ENCODE measurements at places on chromosomes 3 and 15.

DNA sequence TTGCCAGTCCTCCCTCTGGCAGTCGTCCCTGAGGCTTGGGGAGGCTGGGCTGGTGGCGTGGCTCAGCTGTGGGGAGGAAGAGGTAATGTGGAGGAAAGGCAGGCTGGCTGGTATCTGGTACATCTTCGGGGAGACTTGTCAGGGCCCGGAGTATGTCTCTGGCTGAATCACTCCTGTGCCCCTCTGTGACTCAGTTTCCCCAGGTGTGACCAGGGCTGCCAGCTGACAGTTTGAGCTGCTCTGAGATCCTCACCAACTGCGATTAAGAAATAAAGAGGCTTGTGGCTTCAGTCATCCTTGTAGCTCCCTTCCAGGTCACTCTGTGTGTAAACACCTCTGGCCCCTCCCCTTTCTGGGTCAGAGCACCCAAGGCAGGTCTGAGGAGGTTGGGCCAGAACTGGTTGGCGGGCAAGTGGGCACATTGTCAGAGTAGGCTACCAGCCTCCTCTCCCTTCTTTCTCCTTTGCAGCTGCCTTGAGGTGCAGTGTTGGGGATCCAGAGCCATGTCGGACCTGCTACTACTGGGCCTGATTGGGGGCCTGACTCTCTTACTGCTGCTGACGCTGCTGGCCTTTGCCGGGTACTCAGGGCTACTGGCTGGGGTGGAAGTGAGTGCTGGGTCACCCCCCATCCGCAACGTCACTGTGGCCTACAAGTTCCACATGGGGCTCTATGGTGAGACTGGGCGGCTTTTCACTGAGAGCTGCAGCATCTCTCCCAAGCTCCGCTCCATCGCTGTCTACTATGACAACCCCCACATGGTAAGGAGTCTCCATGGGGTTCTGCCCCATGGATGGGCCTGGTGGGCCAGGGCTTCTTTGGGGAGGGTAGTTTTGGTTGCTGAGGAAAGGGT is 3.0 kb downstream of the TEX264 start:
- no peak for DNase-seq
- H3K27me3 ChIP-seq: no peaks in the 10 kb centered on the region
- H3K4me1 ChIP-seq: peaks cover 21% of the 10 kb centered on the region
- H3K4me3 ChIP-seq: no peak overlapping the region

GRCh38 chr3:128016502-128016901 is 35.7 kb upstream of the SEC61A1 start:
- H3K36me3 ChIP-seq: no peaks in the 10 kb centered on the region
- no peaks in the 10 kb centered on the region for H3K27me3 ChIP-seq
- H3K4me1 ChIP-seq: peaks cover 1% of the 10 kb centered on the region
- H3K27ac ChIP-seq: no peak overlapping the region
- H3K4me3 ChIP-seq: no peak overlapping the region

DNA sequence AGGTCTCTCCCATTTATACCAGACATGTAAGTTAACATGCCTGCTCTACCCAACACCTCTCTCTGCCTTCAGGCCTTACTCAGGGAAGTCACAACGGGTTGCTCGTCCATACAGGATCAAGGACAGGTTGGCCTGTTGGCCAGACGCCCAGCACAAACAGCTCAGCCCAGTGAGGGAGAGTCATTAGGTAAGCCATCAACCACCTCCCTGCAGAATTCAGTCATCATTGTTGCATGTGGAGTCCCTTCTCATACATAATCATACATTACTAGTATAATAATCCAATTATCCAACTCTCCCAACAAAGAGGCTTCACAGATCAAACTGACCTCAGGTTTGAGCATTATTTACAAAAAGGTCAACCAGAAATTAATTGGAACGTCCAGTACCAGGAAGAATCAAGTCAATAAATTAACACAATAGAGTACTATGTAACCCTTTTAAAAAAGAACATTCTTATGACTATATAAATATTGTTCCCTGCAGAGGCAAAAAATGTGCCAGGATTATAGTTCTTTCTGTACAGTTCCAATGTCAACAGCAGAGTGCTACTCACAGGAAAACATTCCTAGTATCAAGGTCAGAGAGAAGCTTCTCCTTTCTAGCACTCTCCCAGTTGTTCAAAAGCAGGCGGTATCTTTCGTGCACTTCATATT is 33.2 kb downstream of the HOMER2 start:
- no peak overlapping the region for H3K27ac ChIP-seq
- no peak for DNase-seq
- no peaks in the 10 kb centered on the region for H3K27me3 ChIP-seq

DNA sequence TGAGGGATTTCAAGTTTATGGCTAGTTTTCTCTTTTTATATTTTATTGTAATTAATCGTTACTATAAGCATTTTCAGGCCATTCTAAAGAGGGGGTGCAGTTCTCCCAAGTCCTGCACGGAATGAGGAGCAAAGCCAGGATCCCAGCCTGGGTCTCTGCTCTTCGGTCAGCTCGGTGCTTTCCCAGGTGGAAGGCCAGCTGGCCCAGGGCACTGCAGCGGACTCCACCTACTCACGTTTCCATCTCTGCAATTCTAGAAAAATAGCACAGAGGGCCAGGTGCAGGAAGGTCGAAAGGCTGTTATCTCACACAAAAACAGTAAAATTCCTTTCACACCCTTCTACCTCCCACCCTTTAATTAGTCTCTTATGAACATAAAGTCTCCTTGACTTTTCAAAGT is 59.5 kb upstream of the HES1 start:
- peaks cover 22% of the 10 kb centered on the region for H3K4me1 ChIP-seq
- H3K27me3 ChIP-seq: peaks cover 4% of the 10 kb centered on the region
- no peak overlapping the region for H3K4me3 ChIP-seq
- H3K36me3 ChIP-seq: no peaks in the 10 kb centered on the region

- no peak for DNase-seq
- H3K27me3 ChIP-seq: peaks cover 22% of the 10 kb centered on the region
- H3K4me3 ChIP-seq: no peak overlapping the region
- no peak overlapping the region for H3K27ac ChIP-seq
- H3K4me1 ChIP-seq: no peaks in the 10 kb centered on the region
Observed at GRCh38 chr3:179510496-179510895, 52.2 kb upstream of the ACTL6A start.

- no peaks in the 10 kb centered on the region for H3K36me3 ChIP-seq
- no peak overlapping the region for H3K27ac ChIP-seq
- H3K4me3 ChIP-seq: no peak overlapping the region
- no peaks in the 10 kb centered on the region for H3K27me3 ChIP-seq
- peaks cover 29% of the 10 kb centered on the region for H3K4me1 ChIP-seq
- no peak for DNase-seq
Observed at GRCh38 chr15:29937956-29938355, 115.7 kb upstream of the TJP1 start.

DNA sequence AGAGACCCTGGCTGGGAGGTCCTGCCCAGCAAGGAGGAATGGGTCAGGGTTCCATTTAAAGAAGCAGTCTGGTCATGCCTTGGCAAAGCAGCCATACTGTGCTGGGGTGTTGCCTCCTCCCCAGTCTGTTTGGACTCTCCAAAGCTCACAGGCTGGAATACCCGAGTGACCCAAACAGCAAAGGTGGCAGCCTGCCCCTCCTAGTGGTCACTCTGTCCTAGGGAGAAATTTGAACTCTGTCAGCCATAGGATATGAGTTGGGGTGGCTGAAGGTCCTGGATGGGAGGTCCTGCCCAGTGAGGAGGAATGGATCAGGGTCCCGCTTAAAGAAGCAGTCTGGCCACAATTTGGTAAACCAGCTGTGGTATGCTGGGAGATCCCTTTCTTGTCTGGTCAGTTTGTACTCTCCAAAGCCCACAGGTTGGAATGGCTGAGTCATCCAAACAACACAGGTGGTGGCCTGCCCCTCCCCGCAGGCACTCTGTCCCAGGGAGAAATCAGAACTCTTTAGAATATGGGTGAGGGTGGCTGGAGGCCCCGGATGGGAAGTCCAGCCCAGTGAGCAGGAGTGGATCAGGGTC is 45.0 kb downstream of the CCR1 start:
- H3K4me3 ChIP-seq: no peak overlapping the region
- DNase-seq: no peak
- H3K4me1 ChIP-seq: no peaks in the 10 kb centered on the region
- H3K27ac ChIP-seq: no peak overlapping the region
- no peaks in the 10 kb centered on the region for H3K36me3 ChIP-seq
- H3K27me3 ChIP-seq: no peaks in the 10 kb centered on the region

GRCh38 chr3:165568907-165569462 is 268.2 kb downstream of the BCHE start:
- H3K4me1 ChIP-seq: peaks cover 3% of the 10 kb centered on the region
- no peak overlapping the region for H3K4me3 ChIP-seq
- H3K27me3 ChIP-seq: no peaks in the 10 kb centered on the region
- no peak overlapping the region for H3K27ac ChIP-seq
- H3K36me3 ChIP-seq: no peaks in the 10 kb centered on the region

GRCh38 chr15:37940876-37941275 is 6.4 kb downstream of the TMCO5A start:
- no peaks in the 10 kb centered on the region for H3K27me3 ChIP-seq
- no peak overlapping the region for H3K4me3 ChIP-seq
- no peaks in the 10 kb centered on the region for H3K4me1 ChIP-seq
- H3K36me3 ChIP-seq: peaks cover 4% of the 10 kb centered on the region
- no peak for DNase-seq

- H3K27me3 ChIP-seq: peaks cover 4% of the 10 kb centered on the region
- DNase-seq: no peak
- no peak overlapping the region for H3K27ac ChIP-seq
- H3K36me3 ChIP-seq: peaks cover 24% of the 10 kb centered on the region
- H3K4me3 ChIP-seq: no peak overlapping the region
Observed at GRCh38 chr15:64070965-64071851, 22.4 kb downstream of the CIAO2A start.

- H3K27ac ChIP-seq: no peak overlapping the region
- no peaks in the 10 kb centered on the region for H3K27me3 ChIP-seq
- H3K36me3 ChIP-seq: no peaks in the 10 kb centered on the region
- DNase-seq: no peak
Observed at GRCh38 chr3:114597871-114598270, 304.0 kb downstream of the TIGIT start.

DNA sequence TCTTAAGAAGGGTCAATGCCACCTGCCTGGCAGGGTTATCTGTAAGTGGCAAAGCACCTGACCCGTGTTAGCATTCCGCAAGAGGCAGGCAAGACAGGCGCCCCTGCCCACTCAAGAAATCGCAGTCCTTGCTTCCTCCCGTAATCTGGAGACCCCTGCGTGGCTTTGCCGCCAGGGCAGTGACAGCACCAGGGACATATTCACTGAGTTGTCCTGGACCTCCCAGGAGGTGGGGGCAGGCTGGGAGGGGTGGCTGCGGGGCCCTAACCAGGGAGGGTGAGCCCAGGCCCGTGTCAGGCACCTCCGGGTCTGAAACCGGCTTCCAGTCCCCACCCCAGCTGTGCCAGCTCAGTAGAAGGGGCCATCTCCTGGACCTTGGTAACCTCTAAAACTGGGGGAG is 15.8 kb upstream of the SEC13 start:
- H3K4me1 ChIP-seq: no peaks in the 10 kb centered on the region
- no peaks in the 10 kb centered on the region for H3K36me3 ChIP-seq
- no peak overlapping the region for H3K4me3 ChIP-seq
- no peak overlapping the region for H3K27ac ChIP-seq
- no peak for DNase-seq

DNA sequence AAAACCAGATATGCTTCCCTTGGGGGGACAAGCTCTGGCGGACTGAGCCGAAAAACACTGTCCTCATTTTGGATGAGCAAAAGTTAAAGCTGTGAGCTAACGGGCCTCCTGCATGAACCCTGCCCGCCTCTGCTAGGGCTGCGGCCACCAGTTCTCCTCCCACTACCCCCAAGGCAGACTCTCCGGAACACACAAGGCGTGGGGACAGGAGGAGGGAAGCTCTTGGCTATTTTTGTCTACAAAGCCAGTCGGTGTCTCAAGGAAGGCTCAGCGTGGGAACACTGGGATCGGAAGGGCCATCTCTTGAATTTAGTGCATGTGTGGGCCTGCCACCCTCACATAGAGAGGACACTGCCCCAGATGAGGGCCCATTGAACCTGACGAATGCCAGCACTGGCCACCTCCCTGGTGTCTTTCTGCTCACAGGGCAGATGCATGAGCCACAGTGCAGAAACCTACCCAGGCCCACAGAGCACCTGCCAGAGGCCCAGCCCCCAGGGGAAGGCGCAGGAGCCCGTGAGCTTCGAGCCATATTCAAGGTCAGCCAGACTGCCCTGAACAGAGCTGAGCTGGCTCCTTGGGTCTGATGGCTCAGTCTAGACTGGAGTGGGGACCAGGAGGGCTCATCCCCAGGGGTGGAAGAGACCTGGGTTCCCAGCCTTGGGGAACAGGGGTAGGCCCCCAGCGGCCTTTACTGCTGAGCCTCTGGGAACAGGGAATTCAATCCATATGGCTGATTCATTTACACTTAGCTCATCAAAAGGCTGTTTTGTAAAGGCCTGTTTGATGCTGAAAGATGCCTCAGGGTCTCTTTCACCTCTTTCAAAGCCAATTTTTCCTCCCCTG is 38.3 kb downstream of the HCN4 start:
- no peaks in the 10 kb centered on the region for H3K4me1 ChIP-seq
- no peak overlapping the region for H3K4me3 ChIP-seq
- H3K27ac ChIP-seq: no peak overlapping the region
- H3K27me3 ChIP-seq: no peaks in the 10 kb centered on the region
- DNase-seq: no peak

DNA sequence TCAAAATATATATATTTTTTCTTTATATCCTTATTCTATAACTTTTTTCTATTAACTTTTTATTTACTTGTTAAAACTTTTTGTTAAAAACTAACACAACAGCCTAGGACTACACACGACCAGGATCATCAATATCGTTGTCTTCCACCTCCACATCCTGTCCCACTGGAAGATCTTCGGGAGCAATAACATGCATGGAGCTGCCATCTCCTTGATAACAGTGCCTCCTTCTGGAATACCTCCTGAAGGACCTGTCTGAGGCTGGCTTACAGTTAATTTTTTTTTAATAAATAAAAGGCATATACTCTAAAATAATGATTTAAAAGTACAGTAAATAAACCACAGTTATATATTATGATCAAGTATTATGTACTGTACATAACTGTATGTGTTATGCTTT is 58.9 kb downstream of the SFMBT1 start:
- H3K27ac ChIP-seq: no peak overlapping the region
- H3K36me3 ChIP-seq: no peaks in the 10 kb centered on the region
- no peak for DNase-seq

- no peak for DNase-seq
- H3K27me3 ChIP-seq: no peaks in the 10 kb centered on the region
- peak overlapping the region; percentile 96 for H3K27ac ChIP-seq
- H3K4me3 ChIP-seq: peak overlapping the region; percentile 28
- H3K4me1 ChIP-seq: peaks cover 37% of the 10 kb centered on the region
Observed at GRCh38 chr3:11769704-11770476, 76.8 kb downstream of the TAMM41 start.

DNA sequence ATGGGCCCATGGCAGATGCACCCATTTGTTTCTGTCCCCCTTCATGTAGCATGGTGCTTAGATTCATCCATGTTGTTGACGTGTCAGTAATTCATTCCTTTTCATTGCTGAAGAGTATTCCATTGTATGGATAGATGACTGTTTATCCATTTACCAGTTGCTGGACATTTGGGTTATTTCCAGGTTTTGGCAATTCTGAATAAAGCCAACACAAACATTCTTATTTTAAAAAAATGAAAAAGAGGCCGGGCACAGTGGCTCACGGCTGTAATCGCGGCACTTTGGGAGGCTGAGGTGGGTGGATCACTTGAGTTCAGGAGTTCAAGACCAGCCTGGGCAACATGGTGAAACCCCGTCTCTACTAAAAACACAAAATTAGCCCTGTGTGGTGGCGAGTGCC is 18.7 kb upstream of the TATDN2 start:
- DNase-seq: no peak
- no peaks in the 10 kb centered on the region for H3K27me3 ChIP-seq
- H3K4me1 ChIP-seq: peaks cover 5% of the 10 kb centered on the region
- no peaks in the 10 kb centered on the region for H3K36me3 ChIP-seq
- no peak overlapping the region for H3K27ac ChIP-seq
